T-helper 9 cell (primary cell): ENCODE measurements at places on chromosomes 2 and 18.

- DNase-seq = no peak
Observed at GRCh38 chr2:26652361-26653041, 11.3 kb upstream of the CIB4 start.

- DNase-seq = no peak
Observed at GRCh38 chr2:179596018-179596417, 265.4 kb downstream of the ZNF385B start.

DNA sequence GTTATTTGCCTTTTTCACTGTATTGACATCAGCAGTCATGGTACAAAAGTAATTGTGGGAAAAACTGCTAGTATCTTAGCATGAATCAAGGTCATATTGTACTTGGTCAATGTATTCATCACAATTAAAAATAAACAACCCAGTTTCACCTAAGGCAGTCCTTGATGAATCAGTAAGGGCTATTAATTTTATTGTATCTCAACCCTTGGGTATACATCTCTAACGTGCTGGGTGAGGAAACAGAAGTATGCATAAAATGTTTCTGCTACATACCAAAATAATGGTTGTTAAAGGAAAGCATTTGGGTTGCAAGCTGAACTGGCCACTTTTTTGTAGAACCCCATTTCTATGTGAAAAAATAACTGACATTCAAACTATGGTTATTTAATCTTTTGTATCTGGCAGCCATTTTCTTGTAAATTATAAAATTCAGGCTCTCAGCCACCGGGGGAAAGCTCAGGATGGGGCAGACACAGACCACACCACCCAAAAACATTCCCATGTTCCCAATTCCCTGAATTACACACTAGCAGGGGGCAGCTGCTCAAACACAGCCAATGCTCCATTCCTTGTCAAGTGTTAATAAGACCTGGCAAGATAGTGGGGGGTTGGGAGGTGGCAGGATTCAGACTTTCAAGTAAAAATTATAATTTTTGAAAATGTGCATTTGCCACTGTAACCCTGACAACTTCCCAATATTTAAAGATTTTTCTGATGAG is 49.3 kb downstream of the OLA1 start:
- DNase-seq = no peak

GRCh38 chr2:60292242-60292641 is 261.2 kb downstream of the BCL11A start:
- DNase-seq = no peak

DNA sequence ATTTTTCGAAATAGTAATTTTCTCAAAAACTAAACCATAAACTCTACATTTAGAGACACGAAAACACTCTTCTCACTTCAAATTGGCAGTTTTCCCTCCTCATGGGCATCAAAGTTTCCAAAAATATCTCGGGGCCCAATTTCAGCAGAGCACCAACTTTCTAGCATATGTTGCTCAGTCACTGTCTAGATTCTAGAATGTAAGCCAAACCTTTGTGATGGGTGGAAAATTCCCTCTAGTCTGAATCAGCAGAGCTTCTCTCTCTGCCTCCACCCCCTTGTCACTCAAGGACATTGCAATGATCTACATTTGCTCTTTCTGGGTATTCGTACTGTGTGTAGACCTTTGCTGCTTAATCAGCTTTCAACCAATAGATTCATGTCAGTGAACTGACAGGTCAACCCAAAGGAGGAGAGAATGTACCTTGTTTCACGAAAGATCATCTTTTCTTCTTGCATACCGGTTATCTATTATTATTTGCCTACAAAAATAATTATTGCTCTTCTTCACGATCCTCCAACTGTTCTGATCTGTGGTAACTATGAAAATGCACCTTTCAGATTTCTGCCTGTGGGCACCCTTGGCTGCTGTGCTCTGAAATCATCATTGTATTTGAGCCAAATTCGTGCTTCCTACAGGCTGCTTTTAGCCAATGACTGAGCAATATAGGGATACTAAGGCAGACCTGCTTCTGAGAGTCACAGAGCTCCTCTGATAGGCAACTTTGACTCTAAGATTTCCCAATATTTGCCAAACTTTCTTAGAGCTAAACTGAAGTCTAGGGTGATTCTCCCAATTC is 38.7 kb upstream of the GLS start:
- no peak for DNase-seq

- no peak for DNase-seq
Observed at GRCh38 chr2:155574941-155575340, 757.6 kb downstream of the NR4A2 start.

DNA sequence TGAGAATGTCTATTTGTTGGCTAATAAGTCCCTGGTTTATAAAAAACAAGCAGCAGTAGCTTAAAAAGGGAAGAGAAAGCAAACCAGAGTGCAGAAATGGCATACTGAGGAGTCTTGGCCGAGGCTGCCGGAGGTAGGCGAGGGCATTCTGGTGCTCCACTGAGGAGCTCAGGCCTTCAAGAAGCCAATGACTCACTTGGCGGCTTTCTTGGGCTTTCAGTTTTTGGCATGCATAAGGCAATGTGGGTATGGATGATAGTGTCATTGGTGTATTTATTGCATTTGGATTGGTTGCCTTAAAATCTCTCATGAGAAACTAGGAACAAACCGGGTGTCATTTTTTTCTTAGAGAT is 119.6 kb upstream of the ARL5A start:
- no peak for DNase-seq

DNA sequence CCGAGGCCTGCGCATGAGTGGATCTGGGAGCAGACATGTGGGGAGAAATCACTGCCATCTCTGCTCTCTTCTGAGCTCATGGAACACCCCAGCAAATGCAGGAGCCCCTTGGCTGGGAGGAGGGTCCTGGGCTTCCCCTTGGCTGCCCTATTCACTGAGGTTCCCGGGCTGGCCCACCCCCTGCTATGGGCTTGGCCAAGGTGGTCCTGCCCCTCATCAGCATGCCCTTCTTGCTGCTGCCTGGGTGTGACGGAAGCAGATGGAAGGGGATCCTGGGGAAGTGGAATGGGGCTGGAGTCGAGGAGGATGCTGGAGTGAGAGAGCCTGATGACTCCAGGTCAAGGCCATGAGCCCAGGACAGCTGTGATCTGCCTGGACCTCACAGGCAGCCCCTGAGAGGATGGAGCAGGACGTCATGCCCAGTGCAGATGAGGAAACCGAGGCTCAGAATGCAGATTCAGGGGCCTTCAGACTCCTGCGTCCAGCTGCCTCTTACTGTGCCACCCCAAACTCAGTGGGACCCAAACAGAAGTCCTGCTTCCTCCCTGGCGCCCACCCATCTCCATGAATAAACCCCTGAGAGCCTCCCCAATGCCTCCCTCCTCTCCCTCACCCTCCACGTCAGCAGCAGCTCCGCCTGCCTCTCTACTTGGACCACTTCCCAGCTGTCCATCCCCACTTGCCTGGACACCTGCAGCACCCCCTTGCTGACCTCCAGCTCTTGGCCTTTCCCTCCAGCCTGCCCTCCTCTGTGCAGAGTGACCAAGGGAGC is 4.0 kb downstream of the SNED1 start:
- no peak for DNase-seq

DNA sequence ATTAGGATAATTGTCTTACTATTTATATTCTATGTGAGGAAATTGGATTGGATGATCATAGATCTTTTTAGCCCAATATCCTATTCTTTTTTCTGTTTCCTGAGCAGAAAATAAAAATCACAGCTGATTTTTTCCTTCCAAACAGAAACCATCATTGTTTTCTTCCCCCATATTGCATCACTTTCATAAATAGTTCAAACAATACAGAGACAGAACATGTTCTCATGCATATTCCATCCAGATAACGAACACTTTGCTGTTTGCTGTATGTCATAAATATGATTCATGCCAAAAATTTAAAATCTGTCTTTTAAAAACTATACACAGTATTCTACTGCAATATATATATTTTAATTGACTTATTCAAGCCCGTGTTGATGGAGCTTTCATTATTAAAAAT is 22.0 kb upstream of the RALBP1 start:
- no peak for DNase-seq

GRCh38 chr2:26915316-26915715 is 55.1 kb upstream of the MAPRE3 start:
- DNase-seq = no peak

DNA sequence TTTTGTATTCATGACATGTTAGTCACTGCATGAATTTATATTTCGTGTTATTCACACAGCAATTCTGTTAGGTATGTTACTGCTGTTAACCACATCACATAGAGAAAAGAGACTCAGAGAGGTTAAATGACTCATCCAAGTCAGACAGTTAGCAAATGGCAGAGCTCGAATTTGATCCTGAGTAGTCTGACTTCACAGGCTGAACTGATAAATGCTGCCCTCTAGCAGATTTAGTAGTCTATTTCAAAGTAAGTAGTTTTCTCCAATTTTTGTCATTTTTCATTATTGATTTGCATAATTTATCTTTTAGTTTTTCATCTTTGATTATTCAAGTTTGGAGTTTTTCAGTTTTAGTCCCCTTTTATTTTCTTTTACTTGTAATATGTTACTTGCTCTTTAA is 58.3 kb downstream of the WDR7 start:
- no peak for DNase-seq

GRCh38 chr18:74453642-74454198 is 3.4 kb downstream of the DIPK1C start:
- no peak for DNase-seq

GRCh38 chr2:45211636-45212035 is 202.4 kb upstream of the SIX2 start:
- DNase-seq = no peak

- no peak for DNase-seq
Observed at GRCh38 chr2:158202161-158202815, 100.6 kb downstream of the UPP2 start.

DNA sequence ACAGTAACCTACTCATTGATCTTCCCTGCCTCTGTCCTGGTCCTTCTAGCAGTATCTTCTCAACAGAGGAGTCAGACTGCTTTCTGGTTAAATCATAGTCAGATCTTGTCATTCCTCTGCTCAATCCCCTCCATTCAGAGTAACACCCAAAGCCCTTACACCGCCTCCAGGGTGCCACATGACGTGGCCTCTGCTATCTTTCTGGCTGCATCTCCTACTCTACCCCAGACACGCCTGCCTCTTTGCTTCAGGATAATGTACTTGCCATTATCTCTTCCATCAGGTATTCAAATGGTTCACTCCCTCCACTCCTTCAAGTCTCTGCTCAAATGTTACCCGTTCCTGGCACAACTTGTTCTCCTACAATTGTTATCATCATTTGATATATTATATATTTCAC is 36.3 kb upstream of the ACVR2A start:
- no peak for DNase-seq

GRCh38 chr2:26892922-26893524 is 45.1 kb downstream of the DPYSL5 start:
- DNase-seq = no peak

- DNase-seq = no peak
Observed at GRCh38 chr2:45567288-45567963, 43.6 kb downstream of the SRBD1 start.

DNA sequence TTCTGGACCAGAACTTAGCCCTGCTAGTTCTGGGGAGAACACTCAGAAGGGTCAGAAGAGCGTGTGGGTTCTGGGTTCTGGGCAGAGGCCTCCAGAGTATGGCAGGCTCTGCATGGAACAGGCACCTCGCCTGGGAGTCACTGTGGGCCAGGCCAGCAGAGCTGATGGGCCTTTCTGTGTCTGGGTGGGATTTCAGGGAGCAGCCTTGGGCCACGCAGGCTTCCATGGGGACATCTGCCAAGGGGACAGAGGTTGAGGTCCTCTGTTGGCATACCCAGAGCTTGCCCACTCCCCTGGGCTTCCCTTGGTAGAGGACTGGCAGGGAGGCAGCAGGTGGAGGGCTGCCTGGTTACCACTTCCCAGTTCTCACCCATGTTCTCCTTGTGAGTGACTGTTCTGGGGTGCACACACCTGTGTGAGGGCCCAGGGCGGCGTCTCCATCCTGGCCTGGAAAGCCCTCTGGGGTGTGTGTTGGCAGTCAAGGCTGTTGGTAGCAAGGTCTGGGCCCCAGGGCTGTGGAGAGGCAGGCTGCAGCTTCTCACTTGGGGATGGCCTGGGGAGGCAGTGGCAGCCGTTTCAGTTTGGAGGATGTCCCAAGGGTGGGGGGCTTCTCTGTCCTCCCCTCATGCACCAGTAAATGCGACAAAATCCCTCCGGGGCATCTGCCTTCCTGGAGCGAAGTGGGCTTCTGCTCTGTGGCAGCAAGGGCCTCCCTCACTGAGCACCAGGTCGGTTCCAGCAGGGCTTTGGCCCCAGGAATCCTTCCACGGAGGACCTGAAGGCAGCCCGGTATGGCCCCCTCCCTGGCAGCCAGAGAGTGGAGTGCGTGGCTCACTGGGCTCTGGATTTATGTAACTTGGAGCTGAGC is 74.6 kb upstream of the HDAC4 start:
- DNase-seq = no peak

DNA sequence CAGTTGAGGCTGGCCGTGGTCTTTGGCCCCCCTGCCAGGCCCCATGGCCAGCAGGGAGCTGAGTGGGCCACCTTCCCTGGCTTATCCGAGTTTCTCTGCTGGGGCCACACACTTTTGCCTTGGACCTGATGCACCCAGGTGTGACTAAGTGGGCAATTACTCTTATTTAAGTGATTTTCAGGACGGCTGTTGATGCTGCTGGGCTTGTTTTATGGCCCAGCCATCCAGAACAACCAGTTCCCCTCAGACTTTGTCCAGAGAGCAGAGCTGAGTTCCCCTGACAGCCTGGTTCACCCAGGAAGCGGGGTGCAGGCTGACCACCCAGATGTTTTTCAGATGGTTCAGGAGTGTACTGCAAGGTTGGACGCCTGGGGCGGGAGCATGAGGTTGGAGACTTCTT is 68.8 kb downstream of the GLI2 start:
- DNase-seq = no peak
